ENCODE measurements at places on chromosomes 16 and 17. TPM values are rescaled to one million over a fixed set of nuclear protein-coding genes. Genes with fewer than 3 reads are reported as not detected.

- no peak for DNase-seq
Observed at GRCh38 chr17:395179-395578, 42.6 kb upstream of the RPH3AL start.

DNA sequence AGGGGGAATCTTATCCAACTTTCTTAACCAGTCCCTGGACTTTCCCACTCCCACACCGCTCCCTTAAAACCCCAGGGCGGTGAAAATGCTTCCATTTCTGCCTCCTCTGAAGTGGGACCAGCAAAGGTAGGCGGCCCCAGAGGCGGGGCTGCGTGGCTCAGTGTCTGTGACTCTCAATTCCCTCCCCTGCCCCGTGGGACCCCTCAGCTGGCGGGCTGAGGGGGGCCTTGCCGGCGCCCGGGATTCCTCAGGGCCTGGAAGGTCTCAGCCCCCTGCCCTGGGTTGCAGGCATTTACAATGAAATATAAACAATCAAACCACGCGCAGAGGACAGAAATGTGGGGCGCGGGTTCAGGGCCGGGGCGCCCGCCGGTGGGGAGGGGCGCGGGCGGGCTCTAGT is 3.6 kb downstream of the SOST start:
- no peak for DNase-seq

DNA sequence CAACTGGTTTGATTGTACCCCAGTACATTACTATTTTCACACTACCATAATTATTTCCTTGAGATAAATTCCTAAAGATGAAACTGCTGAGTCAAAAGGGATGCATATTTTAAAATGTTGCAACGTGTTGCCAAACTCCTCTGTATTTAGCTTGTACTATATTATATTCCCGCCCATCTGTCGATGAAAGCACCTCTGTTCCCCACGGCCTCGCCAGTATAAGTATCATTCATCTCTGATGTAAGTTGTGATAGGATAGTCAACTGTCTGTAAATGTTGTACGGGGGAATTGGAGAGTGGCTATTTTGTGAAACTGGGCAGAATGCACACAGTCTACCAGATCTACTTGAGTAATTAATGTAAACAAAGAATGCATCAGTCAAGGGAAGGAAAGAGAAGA is 47.7 kb upstream of the TNRC6A start:
- no peak for DNase-seq

GRCh38 chr17:57806167-57806830 is 43.5 kb downstream of the MRPS23 start:
- DNase-seq = no peak

DNA sequence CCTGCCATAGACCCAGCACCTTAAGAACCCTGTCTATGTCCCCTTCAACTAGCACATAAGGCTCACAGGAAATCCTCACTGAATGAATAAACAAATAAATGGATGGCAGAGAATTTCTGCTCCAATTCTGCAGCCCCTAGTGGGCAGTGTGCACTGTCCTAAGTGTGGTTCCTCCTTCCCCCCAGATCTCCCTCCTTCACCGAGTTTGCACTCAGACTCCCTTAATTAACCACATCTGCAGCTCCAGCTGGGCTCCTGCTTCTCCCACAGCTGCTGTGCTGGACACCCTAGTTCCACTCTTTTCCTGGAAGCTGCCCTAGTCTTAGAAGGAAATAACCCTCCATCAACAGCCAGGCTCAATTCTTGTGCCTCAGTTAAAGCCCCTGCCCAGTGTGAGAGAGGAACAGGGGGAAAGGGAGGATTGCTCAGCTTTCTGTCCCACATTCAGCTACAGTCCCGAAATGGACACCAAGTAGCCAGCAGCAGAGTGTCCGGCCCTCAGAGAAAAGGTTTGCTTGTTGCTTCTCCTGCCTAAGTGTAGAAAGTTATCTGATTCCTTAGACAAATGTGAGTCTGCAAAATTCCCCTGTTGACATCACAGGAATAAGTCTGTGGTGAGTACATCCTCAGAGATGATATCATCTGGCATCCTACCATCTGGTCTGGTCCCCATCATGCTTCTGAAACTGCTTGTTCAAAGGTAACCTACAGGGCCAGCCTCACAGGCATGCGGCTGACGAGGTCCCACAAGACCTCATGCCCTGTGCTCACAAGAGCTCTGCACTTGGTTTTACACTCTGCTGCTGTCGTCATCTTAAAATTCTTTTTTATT is 12.3 kb downstream of the LRRC3C start:
- no peak for DNase-seq

DNA sequence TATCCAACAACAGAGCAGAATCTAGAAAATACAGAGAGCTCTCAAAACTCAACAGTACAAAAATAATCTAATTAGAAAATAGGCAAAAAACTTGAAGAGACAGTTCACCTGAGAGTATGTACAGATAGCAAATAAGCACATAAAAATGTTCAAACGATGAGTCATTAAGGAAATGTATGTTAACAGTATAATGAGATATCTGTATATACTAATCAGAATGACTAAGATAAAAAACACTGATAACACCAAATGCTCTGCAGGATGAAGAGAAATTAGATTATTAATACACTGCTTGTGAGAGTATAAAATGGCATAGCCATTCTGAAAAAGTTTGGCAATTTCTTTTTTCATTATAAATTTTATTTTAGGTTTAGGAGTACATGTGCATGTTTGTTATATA is 1307.6 kb upstream of the GOT2 start:
- no peak for DNase-seq

GRCh38 chr16:30764086-30764485 is 2.0 kb downstream of the RNF40 start:
- no peak for DNase-seq

DNA sequence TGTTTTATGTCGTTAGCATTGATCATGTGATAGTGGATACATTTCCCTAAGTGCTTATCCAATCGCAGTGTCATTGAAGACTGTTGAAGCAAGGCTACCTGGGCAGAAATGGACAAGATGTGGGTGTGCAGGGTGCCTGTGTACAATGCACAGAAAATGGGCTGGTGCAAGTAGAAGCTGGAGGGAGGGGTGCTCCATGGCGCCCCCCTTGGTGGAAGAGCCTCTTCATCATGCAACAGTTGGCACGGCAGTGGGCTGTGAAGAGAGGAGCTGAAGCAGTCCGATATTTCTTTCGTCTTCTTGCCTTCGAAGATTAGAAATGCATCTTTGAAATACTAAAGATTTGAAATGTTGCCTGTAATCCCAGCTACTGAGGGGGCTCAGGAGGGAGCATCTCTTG is 100.5 kb downstream of the PLCG2 start:
- DNase-seq = no peak

Gene CHST5
- not detected for total RNA-seq

Gene WIPI1
- total RNA-seq = 49.9 TPM

Gene CORO6
- total RNA-seq = 2.2 TPM

Gene NT5M
- total RNA-seq = 3.8 TPM

Gene VWA3A
- total RNA-seq = 0.07 TPM

Gene P2RX1
- total RNA-seq = not detected

Gene TBC1D3G
- total RNA-seq = not detected

Gene MYH11
- 0.07 TPM for total RNA-seq
